Stimulated activated CD4-positive, alpha-beta T cell treated with anti-CD3 and anti-CD28 coated beads, Interleukin-15, amount 100 ng/mL, for 1 hour (primary cell): ENCODE measurements at places on chromosomes 4 and X.

GRCh38 chr4:47640911-47641310 lies 155.8 kb downstream of the ATP10D start:
- DNase-seq, result no peak

- DNase-seq, result no peak
These were observed 5.2 kb downstream of the TKTL1 start for GRCh38 chrX:154300816-154301215.

GRCh38 chr4:169312690-169313422 lies 42.1 kb upstream of the SH3RF1 start:
- no peak for DNase-seq

GRCh38 chrX:139759637-139760036 lies 51.7 kb upstream of the MCF2 start:
- DNase-seq, result no peak

DNA sequence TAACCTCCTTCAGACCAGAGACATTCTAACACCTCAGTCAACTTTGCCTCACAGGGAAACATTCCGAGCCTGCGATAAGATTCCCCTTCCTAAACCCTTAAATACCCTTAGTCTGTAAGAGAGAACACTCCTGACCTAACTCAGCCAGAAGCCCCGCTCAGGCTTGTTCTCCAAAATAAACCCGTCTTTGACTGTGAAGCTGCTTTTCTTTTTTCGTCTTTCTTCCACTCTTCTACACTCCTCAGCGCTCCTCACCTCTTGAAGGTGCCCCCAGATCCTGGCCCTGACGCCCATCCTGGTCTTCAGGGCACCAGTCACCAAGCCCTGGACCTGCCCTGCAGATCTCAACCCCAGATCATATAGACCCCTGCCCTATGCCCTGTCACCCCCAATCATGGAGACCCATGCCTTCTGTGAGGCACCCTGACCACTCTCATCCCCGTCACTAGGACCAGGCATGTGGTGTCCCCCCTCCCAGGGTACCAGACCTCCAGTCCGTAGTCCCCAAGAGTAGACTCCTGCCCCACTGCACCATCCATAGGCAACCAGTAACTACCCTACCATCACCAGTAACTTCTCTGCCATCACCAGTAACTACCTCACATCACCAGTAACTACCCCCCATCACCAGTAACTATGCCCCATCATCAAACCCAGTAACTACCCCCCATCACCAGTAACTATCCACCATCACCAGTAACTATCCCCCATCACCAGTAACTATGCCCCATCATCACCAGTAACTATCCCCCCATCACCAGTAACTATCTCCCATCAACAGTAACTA lies 3.5 kb downstream of the ASMTL start:
- DNase-seq, result no peak

DNA sequence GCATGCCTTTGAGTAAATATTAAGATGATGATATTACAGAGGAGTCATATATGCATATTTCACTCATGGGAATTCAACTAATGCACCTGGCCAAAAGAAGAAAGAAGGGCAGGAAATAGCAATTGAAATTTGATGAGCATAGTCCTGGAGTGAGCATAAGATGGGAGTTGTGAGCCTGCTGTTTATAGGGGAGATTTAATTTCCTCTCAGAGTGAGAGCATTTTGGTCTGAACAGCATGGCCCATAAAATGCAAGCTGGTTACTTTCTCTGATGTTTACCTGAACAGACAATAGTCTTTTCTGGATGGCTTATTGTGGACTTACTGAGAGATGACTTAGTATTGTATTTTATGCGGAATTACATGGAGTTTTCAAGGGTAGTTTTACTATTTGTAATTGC lies 53.6 kb downstream of the FHIP1A start:
- no peak for DNase-seq

GRCh38 chr4:766559-767283 lies 59.2 kb downstream of the CPLX1 start:
- no peak for DNase-seq

DNA sequence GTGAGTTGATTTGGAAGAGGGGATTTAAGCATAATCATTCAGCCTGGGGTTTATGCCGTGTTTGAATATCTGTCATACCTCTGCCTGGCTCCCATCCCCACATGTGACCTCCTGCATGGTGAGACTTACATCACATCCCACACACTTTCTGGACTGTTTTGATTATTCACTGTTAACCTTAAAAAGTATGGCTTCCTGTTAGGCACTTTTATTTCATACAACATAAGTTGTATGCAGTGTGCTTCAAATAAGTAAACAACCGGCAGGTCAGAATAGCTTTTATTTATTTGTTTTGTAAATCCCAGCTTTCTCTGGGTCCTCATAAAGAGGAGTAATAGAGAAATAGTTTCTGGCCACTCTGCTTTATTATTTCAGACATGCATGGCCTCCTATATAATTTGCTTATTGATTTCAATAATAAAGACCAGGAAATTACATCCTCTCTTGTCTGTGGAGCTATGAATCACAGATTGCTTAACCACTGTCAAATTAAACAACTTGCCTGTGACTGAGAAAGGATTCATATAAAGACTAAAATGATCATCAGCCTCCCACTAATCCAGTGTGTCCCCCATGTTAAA lies 376.8 kb upstream of the ZFP42 start:
- no peak for DNase-seq

DNA sequence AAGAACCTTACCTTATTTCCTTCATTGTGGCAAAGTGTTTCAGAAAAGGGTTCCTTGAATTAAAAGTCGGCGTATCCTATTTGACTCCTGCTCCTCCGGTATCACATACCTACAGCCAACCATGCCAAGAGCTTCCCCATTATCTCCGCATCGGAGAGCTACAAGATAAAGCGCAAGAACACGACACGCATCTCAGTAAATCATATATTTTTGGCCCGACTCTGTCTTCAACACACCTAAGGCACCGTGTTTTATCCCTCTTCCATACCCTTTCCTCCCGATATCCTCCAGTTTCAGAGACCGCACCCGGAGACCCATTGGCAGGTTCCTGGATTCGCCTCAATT lies 497 bp upstream of the THAP9 start:
- DNase-seq, result no peak

GRCh38 chrX:17242470-17242869 lies 132.5 kb upstream of the NHS start:
- no peak for DNase-seq

GRCh38 chrX:135984256-135984655 lies 979 bp upstream of the SLC9A6 start:
- DNase-seq, result no peak

DNA sequence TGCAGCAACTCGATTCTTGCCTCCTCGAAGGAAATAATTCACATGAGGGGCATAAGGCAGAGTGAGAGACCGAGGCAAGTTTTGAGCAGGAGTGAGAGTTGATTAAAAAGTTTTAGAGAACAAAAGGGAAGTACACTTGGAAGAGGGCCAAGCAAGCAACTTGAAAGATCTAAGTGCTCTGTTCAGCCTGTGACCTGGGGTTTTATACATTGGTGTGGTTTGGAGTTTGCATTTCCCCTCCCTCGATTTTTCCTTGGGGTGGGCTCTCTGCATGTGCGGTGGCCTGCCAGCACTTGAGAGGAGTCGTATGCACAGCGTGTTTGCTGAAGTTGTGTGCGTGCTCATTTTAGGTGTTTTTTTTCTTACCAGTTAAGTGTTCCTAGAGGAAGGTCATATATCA lies 356.4 kb downstream of the KLHL4 start:
- no peak for DNase-seq
